Suprapubic skin (tissue), 4 donors: ENCODE measurements at places on chromosomes 7 and 10.

- H3K4me1 ChIP-seq = peaks cover 18% of the 10 kb centered on the region
- H3K36me3 ChIP-seq = no peaks in the 10 kb centered on the region
- H3K27me3 ChIP-seq = no peaks in the 10 kb centered on the region
- H3K27ac ChIP-seq = no peak overlapping the region
Observed at GRCh38 chr7:74568658-74569057, 88.9 kb upstream of the GTF2I start.

DNA sequence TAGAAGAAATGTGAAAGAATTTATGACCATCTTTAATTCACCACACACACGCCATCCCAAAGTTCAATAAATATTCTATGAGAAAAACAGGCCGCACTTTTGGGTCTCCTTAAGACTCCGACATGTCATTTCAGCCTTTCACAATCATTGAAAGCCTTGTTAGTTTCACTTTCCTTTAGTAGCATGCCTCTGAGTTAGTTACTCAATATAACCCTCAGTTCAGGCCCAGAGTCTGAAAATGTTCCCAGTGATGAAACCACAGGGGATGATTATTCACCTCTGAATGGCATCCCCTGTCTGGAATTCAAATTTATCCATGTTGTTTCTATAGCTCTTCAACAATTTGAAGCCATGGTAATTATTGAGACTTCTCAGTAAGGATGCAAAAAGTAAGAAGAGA lies 278.1 kb upstream of the NRP1 start:
- H3K4me1 ChIP-seq = peaks cover 5% of the 10 kb centered on the region
- no peaks in the 10 kb centered on the region for H3K36me3 ChIP-seq
- H3K4me3 ChIP-seq = no peak overlapping the region

- H3K27me3 ChIP-seq = no peaks in the 10 kb centered on the region
- H3K27ac ChIP-seq = no peak overlapping the region
- no peaks in the 10 kb centered on the region for H3K36me3 ChIP-seq
- no peak overlapping the region for H3K4me3 ChIP-seq
- peaks cover 2% of the 10 kb centered on the region for H3K4me1 ChIP-seq
Observed at GRCh38 chr7:19663816-19664462, 44.9 kb downstream of the POLR1F start.

GRCh38 chr7:21778953-21779352 lies 166.7 kb downstream of the CDCA7L start:
- peaks cover 4% of the 10 kb centered on the region for H3K27me3 ChIP-seq
- no peak overlapping the region for H3K27ac ChIP-seq
- H3K36me3 ChIP-seq = no peaks in the 10 kb centered on the region
- no peaks in the 10 kb centered on the region for H3K4me1 ChIP-seq
- H3K4me3 ChIP-seq = no peak overlapping the region
- DNase-seq = no peak

DNA sequence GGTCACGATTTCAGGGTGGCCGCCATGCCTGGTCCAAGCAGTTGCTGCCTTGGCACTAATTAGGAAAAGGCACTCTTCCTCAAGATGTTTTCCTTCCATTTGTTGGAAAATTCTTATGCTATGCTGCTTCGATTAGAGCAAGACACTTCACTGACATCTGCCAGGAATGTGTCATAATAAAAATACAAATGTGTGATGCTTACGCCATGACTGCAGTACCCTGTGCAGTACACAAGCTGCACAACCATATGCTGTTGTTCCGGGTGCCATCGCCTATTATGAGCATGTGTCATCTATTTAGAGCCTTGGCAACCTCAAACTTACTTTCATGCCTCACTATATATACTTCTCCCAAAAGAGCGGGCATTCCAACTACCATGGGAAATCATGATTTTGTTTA lies 14.9 kb upstream of the MPP7 start:
- no peak overlapping the region for H3K27ac ChIP-seq
- no peak for DNase-seq
- H3K4me1 ChIP-seq = no peaks in the 10 kb centered on the region
- H3K27me3 ChIP-seq = no peaks in the 10 kb centered on the region
- H3K4me3 ChIP-seq = no peak overlapping the region

- H3K27me3 ChIP-seq = peaks cover 3% of the 10 kb centered on the region
- H3K36me3 ChIP-seq = no peaks in the 10 kb centered on the region
- H3K4me1 ChIP-seq = no peaks in the 10 kb centered on the region
Observed at GRCh38 chr10:129140921-129141885, 325.8 kb upstream of the MGMT start.

- H3K27ac ChIP-seq = no peak overlapping the region
- H3K27me3 ChIP-seq = no peaks in the 10 kb centered on the region
- peaks cover 14% of the 10 kb centered on the region for H3K4me1 ChIP-seq
- no peak overlapping the region for H3K4me3 ChIP-seq
- H3K36me3 ChIP-seq = no peaks in the 10 kb centered on the region
Observed at GRCh38 chr10:61169294-61169693, 225.3 kb upstream of the RHOBTB1 start.

DNA sequence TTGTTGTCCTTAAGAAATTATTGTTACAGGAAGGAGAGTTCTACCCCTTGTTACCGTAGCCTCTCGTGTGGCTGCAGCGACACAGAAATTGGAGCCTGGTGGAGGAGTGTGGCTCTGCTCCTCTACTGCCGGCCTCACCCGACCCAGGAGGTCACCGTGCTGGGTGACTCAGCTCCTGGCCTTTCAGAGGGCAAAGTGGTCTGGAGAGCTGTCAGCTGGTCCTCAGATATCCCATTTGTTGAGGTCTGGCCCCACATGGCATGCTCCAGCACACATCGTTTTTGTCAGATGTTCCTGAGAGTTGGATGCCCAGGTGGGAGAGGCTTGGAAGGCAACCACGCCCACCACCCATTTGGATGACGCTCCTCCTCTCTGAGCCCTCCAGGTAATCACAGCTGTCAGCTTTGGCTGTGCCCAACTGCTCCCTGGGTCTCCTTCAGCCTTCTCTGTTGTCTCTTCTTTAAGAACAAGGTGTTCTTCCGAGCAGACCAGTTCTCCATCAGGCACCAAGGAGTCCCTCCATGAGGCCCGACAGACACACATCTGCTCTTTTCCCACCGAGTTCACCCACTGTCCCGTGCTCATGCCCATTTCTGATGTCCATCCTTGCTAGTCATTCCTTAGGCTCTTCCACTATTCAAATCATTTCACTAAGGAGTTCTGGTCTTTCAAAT lies 80.3 kb downstream of the RAMP3 start:
- DNase-seq = no peak
- no peaks in the 10 kb centered on the region for H3K36me3 ChIP-seq
- peaks cover 9% of the 10 kb centered on the region for H3K27me3 ChIP-seq
- no peak overlapping the region for H3K27ac ChIP-seq

GRCh38 chr7:123711832-123712293 lies 36.9 kb downstream of the WASL start:
- no peak for DNase-seq
- no peak overlapping the region for H3K27ac ChIP-seq
- no peak overlapping the region for H3K4me3 ChIP-seq

DNA sequence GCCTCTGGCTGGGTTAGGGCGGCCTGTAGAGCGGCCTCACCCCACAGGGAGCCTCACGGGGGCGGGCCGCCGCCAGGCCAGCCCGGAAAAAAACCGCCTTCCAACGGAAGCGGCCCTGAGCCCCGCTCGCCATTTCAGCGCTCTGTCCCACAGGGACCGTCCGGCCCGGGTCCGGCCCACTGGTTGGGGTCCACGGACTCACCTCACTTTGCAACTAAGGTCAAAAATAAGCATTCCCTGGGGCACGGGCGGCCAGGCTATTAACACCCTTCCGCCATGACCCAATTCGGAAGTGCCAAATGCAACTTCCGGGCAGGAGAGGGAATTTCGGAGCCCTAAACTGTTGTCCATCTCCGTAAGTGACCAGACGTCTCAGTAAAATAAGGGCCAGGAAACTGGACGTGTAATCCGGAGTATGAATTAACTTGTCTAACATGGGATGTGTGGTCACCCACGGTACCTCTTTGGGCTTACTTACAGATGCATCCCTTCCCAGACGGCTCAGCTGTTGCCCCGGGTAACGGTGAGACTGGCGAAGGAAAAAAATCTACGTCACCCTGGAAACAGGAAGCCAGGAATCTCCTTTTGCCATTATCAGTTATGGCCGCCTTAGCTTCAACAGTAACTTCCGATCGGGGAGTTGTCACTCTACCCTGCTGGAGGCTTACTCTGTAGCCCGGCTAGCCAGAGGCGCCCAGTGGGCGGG lies at the start of gene BBIP1:
TSS of gene BBIP1 (minus strand) at position 538 of the 706 bp plus-strand sequence. CDS start 1,023 bp downstream, outside the sequence.
- H3K4me1 ChIP-seq = peaks cover 39% of the 10 kb centered on the region
- H3K27me3 ChIP-seq = no peaks in the 10 kb centered on the region
- peak within 1 kb of the TSS; percentile 86 for H3K4me3 ChIP-seq
- DNase-seq = no peak
- peak within 1 kb of the TSS; percentile 99 for H3K27ac ChIP-seq

- no peaks in the 10 kb centered on the region for H3K27me3 ChIP-seq
- H3K4me1 ChIP-seq = peaks cover 5% of the 10 kb centered on the region
- H3K36me3 ChIP-seq = peaks cover 6% of the 10 kb centered on the region
- H3K27ac ChIP-seq = peak overlapping the region; percentile 22
Observed at GRCh38 chr7:134866617-134867016, 87.2 kb downstream of the CALD1 start.

- no peak for DNase-seq
- no peaks in the 10 kb centered on the region for H3K27me3 ChIP-seq
- no peak overlapping the region for H3K4me3 ChIP-seq
- no peaks in the 10 kb centered on the region for H3K36me3 ChIP-seq
Observed at GRCh38 chr10:19921300-19922140, 105.3 kb downstream of the PLXDC2 start.

GRCh38 chr7:24966802-24967201 lies 13.2 kb downstream of the OSBPL3 start:
- no peak overlapping the region for H3K4me3 ChIP-seq
- H3K36me3 ChIP-seq = no peaks in the 10 kb centered on the region
- no peak for DNase-seq
- peaks cover 62% of the 10 kb centered on the region for H3K4me1 ChIP-seq

DNA sequence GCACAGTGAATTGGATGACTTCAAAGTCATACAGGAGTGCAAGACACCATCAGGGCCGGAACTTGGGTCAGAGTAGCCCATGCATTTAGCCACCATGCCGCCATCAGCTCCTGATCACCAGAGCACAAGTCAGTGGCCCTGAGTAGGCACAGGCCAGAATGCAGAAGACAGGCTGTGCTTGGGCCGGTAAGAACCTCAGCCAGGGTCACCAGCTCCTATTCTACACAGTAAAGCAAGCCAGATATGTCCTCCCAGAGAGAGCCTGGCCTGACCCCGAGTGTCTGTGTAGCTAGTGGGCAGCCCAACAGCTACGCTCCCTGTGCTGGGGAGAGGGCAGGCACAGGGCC lies 44.5 kb upstream of the COL13A1 start:
- no peaks in the 10 kb centered on the region for H3K36me3 ChIP-seq
- no peak overlapping the region for H3K4me3 ChIP-seq
- peaks cover 6% of the 10 kb centered on the region for H3K27me3 ChIP-seq
- no peak overlapping the region for H3K27ac ChIP-seq

GRCh38 chr7:42774436-42774835 lies 137.4 kb downstream of the C7orf25 start:
- H3K4me3 ChIP-seq = no peak overlapping the region
- H3K27ac ChIP-seq = no peak overlapping the region
- H3K36me3 ChIP-seq = no peaks in the 10 kb centered on the region
- DNase-seq = no peak
- no peaks in the 10 kb centered on the region for H3K4me1 ChIP-seq
- no peaks in the 10 kb centered on the region for H3K27me3 ChIP-seq

GRCh38 chr7:43612128-43612527 lies 29.2 kb downstream of the STK17A start:
- no peaks in the 10 kb centered on the region for H3K27me3 ChIP-seq
- H3K27ac ChIP-seq = peak overlapping the region; percentile 27
- H3K36me3 ChIP-seq = peaks cover 9% of the 10 kb centered on the region
- H3K4me3 ChIP-seq = no peak overlapping the region
- peaks cover 25% of the 10 kb centered on the region for H3K4me1 ChIP-seq

GRCh38 chr10:119653209-119653608 lies 2.0 kb downstream of the BAG3 start:
- peak overlapping the region; percentile 85 for H3K4me3 ChIP-seq
- DNase-seq = no peak

- H3K4me3 ChIP-seq = no peak overlapping the region
- H3K27ac ChIP-seq = no peak overlapping the region
- no peaks in the 10 kb centered on the region for H3K36me3 ChIP-seq
- H3K27me3 ChIP-seq = no peaks in the 10 kb centered on the region
Observed at GRCh38 chr7:21585070-21585724, 42.4 kb downstream of the DNAH11 start.

GRCh38 chr10:26057466-26057865 lies 123.4 kb downstream of the MYO3A start:
- H3K27ac ChIP-seq = no peak overlapping the region
- H3K4me3 ChIP-seq = no peak overlapping the region
- no peak for DNase-seq
- H3K36me3 ChIP-seq = no peaks in the 10 kb centered on the region

DNA sequence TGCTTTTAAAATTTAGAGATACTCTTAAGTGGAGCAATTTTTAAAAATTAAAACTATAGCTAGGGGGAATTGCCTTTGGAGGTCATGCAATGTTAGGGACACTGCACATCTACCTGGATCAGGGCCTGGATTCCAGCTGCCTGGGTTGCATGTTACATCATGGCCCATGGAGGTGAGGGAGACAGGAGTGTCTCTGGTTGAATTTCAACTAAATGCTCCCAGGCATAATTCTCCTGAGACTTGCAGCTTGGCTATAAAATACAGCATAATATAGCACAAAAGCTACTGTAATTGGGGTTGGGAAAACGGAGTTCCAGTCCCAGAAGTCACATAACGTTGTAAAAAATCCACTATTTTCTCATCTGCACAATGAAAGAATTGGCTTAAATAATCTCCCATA lies 782.5 kb downstream of the LRMDA start:
- no peaks in the 10 kb centered on the region for H3K27me3 ChIP-seq
- no peaks in the 10 kb centered on the region for H3K4me1 ChIP-seq
- DNase-seq = no peak
- H3K4me3 ChIP-seq = no peak overlapping the region

- no peaks in the 10 kb centered on the region for H3K27me3 ChIP-seq
- H3K4me3 ChIP-seq = no peak overlapping the region
- DNase-seq = no peak
- no peaks in the 10 kb centered on the region for H3K36me3 ChIP-seq
- no peak overlapping the region for H3K27ac ChIP-seq
- peaks cover 41% of the 10 kb centered on the region for H3K4me1 ChIP-seq
Observed at GRCh38 chr7:77331938-77332695, 84.0 kb downstream of the GSAP start.

- no peaks in the 10 kb centered on the region for H3K27me3 ChIP-seq
- H3K4me3 ChIP-seq = no peak overlapping the region
- no peaks in the 10 kb centered on the region for H3K36me3 ChIP-seq
- H3K27ac ChIP-seq = no peak overlapping the region
- no peaks in the 10 kb centered on the region for H3K4me1 ChIP-seq
Observed at GRCh38 chr10:51886438-51887068, 187.2 kb upstream of the CSTF2T start.

DNA sequence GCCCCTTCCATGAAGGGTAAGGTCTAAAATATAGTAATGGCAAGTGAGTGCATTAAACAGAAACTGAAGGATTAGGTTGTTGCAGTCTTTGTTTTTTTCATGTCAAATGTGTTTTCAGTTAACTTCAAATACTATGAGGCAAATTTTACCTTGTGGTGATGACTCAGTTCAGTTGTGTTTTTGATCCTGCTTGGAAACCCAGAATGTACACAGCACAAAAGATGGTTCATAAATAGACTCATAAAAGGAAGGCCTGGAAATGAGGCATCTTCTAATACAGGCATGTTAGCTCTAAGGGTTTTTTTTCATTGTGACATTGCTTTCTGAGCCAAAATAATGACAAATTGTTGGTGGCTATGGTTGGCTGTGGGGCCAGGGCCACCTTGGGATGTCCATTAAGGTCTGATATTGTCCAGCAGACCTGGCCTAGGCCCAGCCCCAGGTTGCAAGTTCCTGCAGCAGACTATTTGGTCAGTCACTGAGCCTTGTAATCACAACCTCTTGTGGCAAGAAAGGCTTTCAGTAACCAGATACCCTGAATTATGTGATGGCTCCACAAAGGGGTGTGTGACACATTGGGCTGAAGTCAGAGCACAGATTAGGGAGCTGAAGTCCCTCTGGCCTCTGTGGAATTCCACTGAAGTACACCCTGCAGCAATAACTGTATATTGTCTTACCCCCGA lies 69.0 kb upstream of the SAMD8 start:
- no peak overlapping the region for H3K4me3 ChIP-seq
- DNase-seq = no peak
- H3K4me1 ChIP-seq = no peaks in the 10 kb centered on the region
